Smooth muscle cell of trachea (primary cell): ENCODE measurements at places on chromosomes 6 and 20. TPM values are rescaled to one million over a fixed set of nuclear protein-coding genes. Genes with fewer than 3 reads are reported as not detected.

The IYD gene
- total RNA-seq: not detected in 2 replicates

The RAET1G gene
- total RNA-seq: 5.7 and 5.8 TPM in 2 replicates

The RNASET2 gene
- 19.6 and 57.4 TPM in 2 replicates for total RNA-seq

The NKAPL gene
- 0.73 and 2.2 TPM in 2 replicates for total RNA-seq

The PRKN gene
- 4.1 and 7.4 TPM in 2 replicates for total RNA-seq
